ENCODE measurements at places on chromosomes 7 and 10.

GRCh38 chr10:16470747-16471146 lies 33.9 kb downstream of the PTER start:
- peak; percentile 58 for DNase-seq

DNA sequence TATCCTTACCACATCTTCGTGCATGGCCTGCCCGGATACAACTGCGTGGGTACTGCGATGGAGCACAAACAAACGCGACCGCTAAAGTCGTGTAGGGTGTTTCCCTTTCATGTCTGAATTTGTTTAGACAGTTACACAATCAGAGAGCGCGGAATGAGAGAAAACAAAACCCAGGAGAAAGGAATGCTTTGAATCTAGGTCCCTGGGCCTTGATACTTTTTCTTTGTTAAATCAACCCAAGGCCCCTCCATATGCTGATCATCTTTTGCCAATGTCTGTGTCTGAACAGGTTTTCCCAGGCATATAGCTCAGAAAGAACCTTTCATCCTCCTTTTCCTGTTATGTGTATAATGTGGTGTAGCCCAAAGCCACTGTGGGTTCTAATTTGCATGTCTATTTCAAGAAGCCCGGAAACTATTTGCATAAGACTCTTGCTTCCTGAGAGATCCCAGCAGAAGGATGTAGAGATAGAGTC lies 145.8 kb downstream of the FRMD4A start:
- no peak for DNase-seq

GRCh38 chr7:8305625-8306388 lies 43.8 kb upstream of the ICA1 start:
- no peak for DNase-seq

DNA sequence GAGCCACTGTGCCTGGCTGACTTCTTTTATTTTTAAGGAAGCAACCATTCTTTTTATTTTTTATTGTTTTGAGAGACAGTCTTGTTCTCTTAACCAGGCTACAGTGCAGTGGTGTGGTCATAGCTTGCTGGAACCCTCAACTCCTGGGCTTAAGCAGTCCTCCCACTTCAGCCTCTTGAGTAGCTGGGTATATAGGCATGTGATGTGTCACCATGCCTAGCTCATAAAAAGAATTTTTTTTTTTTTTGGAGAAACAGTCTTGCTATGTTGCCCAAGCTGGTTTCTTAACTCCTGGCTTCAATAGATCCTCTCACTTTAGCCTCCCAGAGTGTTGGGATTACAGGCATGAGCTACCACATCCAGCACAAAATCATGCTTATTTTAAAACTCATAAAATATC lies 5.8 kb downstream of the MCU start:
- DNase-seq = no peak

DNA sequence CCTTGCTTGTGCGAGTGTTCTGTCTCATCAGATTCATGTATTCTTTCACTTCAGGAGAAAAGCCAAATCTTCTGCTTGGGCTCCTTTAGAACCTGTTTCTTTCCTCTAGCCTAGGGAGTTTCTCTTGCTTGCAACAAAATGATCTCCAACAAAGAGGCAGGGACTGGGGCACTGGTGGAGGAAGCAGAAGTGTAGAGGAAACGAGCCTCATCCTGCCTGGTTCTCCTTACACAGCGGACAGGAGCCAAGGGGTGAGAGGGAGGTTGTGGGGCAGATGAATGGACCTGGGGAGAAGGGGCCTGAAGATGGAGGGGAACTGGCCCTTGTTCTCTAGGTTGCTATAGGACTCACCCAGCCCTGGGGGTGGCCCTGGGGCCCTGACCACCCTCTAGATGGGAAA lies 141.1 kb downstream of the PKD1L1 start:
- DNase-seq = peak; percentile 57

GRCh38 chr10:15189133-15189885 lies 20.8 kb upstream of the NMT2 start:
- peak; percentile 86 for DNase-seq

GRCh38 chr7:80614851-80615271 lies 23.6 kb upstream of the CD36 start:
- no peak for DNase-seq

DNA sequence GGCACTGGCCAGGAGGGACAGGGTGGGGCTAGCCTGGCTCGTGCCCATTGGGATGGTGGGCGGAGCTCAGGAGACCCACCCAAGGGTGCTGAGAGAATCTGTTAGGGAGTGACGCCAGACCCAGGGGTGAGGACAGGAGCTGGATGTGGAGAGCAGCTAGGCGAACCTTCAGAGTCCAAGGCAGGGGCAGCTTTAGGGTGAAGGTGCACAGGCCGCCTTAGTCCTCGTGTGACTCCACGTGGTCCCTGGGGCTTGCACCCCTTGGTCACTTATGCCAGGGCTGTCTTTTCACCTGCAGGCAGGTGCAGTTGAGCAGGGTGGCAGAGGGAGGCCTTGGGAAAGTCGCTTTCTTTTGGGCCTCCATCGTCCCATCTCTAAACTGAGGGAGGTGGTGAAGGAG lies 4.3 kb downstream of the RAMP3 start:
- DNase-seq = no peak

DNA sequence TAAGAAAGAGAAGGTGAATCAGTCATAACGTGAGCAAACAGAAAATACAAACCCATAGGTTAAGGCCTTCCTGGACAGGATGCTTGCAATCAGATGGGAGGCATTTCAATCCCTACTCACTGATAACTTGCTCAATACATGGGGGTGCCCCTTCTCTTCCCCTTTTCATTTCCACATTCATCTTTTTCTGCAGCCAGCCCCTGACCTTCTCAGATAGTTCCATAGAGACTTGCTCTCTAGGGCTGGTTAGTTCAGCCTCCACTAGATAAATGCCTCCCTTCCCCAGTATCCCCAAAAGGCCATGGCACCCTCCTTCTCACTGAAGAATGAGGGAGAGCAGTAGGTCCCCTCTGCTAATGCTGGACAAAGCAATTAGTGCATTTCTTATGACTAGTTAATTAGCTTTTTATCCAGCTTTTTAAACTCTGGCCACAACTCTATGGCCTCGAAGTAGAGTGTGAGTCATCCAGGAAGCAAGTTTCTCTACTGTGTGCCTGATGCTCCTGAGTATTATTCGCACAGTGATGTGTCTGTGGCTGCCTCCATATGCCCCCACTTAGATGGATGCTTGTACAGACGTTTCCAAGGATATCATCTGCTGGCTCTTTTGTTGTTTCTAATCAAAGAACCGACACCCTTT lies 12.7 kb downstream of the CHN2 start:
- no peak for DNase-seq

- DNase-seq = no peak
Observed at GRCh38 chr7:2965745-2966270, 77.9 kb downstream of the CARD11 start.

DNA sequence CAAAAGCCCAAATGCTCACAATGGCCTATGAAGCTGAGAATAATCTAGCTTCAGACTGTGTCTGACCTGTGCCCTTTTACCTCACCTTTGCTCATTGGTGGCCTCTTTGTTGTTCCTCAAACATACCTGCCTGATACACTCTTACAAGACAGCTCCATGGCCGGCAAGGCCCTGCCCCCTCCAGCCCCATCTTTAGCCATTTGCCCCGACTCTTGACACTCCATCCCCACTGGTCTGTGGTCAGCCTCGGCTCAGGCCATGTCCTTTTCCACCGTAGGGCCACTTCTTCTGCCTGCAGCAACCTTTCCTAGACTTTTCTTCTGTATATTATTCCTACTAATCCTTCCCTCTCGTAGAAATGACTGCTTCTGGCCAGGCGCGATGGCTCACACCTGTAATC lies 265.2 kb downstream of the RPS24 start:
- no peak for DNase-seq

DNA sequence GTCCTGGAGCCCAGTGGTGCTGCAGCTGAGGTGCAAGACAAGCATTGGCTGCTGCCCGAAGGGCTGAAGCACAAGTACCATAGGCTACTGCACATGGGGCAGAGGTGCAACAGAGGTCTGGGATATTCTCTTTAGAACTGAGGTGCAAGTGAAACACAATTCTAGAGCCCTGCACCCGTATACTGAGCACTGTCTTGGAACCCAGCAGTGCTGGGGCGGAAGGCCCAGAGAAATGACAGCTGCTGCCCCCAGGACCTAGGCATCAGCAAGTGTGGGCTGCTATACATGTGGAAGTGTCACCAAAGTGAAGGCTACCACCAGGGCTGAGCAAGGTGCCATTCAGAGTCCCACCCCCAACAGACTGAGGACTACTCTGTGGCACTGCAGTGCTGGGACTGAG lies 393.6 kb upstream of the STEAP1 start:
- no peak for DNase-seq

DNA sequence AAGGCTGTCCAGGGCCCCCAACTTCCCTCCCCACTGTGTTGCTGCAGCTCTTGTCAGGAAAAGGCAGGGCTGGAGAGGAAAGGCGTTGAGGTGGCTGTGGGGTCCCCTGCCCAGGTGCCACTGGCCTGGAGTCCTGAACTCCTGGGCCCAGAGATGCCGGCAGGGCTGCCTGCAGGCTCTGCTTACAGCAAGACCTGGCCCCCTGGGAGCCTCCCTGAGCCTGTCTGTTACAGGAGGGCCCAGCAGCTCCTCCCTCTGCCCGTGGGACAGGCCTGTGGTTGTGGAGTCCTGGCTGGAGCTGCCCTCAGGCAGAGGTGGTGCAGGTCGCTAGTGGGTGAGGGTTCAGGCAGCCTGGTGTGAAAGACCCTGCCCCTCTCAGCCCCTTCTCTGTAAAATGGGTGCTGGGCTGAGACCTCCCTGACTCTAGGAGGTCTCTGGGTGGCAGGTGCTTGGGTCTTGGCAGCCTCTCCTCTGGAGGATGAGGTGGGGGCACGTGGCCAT lies 9.9 kb downstream of the ANTXRL start:
- no peak for DNase-seq

GRCh38 chr10:113340282-113340681 lies 212.6 kb upstream of the HABP2 start:
- no peak for DNase-seq

DNA sequence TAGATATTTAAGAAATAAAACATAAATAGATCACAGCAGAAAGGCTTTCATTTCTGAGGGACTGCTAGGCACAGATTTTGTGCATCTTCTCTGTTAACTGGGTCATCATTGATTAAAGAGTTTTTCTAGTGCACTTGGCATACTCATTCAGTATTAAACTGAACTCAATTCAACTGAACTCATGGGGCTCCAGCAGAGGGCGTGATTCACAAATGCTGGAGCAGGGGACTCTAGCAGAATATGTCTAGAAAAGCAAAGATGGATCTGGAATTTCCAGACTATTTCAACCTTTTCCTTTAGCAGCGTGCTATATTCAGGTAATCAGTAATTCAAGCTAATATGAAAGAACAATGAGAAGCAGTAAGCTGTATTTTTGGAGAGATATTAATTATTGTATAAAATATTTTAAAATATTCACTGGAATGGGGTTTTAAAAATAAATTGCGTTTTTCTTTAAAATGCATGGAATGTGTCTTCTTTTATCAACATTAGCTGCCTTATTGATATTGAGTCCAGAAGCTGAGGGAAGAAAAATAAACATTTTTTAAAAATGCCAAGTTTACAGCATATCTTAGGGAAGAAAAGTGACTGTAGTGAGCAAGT lies 296.8 kb upstream of the CACNA2D1 start:
- peak; percentile 53 for DNase-seq

GRCh38 chr10:128314686-128315085 lies 188.5 kb upstream of the MKI67 start:
- DNase-seq = no peak

- peak; percentile 91 for DNase-seq
Observed at GRCh38 chr7:131890176-131890575, 333.7 kb upstream of the PODXL start.

DNA sequence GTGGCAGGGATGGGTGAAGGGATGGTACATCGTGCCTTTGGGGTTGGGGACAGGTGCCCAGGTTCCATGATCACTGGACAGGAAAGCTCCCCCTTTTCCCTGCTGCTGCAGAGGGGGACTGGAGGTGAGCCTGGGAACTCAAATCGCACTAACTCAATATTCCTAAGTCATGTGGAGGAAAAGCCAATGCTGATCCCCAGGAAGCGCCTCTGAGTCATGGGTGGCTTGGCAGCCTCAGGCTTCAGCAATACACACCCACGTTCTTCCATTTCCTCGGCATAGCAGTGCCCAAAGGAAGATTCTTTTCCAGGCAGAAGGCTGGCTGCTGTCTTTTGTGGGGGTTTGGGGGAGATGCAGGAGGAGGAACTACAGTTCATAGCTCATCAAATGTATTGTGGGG lies 165.8 kb downstream of the CCDC3 start:
- DNase-seq = no peak

DNA sequence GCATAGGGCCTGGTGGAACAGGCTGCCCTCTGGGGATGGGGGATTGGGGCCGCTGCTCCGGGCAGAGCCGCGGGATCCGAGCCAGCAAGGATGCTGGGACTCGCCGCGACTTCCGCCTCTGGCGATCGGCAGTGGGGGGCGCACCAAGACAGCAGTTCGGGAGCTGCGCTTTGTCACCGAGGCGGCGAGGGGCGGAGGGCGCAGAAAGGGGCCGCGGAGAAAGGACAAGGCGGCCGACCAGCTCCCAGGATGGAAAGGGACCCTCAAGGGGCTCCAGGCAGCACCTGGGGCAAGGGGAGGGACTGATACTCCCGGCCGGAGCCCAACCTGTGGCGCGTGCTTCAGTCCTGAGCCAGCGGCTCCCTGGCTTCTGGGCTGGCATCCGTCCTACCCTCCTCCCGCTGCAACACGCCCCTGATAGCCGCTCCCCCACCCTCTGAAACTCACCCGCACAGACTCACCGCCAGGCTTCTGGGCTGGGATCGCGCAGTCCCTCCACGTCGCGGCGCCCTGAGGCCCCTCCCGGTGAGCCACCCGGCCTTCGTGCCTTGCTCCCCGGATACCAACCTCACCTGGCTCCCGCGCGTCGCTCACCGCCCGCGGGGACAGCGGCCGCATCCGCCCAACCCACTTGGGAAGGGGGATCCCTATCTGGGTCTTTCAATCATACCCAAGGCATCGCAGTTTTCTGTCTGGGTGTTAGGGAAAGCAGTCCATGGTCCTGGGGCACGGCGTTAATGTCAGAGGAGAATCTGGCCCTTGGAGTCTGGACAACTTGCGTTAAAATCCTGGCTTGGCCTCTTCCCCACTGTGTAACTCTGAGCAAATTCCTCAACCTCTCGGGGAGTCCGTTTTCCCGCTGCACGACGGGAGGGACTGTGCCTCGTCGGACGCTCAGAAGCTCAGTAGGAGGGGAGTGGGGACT lies 7.0 kb upstream of the EVX1 start:
- peak; percentile 66 for DNase-seq

GRCh38 chr7:91127959-91128358 lies 136.3 kb upstream of the FZD1 start:
- no peak for DNase-seq

DNA sequence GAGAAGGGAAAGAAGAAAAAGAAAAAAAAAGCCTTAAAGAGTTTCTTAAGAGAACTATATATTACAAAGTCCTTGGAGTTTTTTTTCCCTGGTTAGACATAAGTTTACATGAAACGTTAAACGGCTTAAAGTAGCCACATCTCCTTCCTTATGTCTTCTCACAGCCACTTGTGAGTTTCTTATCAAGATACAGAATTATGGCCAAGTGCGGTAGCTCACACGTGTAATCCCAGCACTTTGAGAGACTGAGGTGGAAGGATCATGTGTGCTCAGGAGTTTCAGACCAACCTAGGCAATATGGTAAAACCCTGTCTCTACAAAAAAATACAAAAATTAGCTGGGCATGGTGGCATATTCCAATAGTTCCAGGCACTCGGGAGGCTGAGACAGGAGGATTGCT lies 54.3 kb downstream of the IKZF1 start:
- no peak for DNase-seq

GRCh38 chr10:93850031-93851015 lies 43.5 kb upstream of the SLC35G1 start:
- no peak for DNase-seq

Measured in Kasumi-1 (cell line).